ENCODE measurements at places on chromosomes 5 and 9.

DNA sequence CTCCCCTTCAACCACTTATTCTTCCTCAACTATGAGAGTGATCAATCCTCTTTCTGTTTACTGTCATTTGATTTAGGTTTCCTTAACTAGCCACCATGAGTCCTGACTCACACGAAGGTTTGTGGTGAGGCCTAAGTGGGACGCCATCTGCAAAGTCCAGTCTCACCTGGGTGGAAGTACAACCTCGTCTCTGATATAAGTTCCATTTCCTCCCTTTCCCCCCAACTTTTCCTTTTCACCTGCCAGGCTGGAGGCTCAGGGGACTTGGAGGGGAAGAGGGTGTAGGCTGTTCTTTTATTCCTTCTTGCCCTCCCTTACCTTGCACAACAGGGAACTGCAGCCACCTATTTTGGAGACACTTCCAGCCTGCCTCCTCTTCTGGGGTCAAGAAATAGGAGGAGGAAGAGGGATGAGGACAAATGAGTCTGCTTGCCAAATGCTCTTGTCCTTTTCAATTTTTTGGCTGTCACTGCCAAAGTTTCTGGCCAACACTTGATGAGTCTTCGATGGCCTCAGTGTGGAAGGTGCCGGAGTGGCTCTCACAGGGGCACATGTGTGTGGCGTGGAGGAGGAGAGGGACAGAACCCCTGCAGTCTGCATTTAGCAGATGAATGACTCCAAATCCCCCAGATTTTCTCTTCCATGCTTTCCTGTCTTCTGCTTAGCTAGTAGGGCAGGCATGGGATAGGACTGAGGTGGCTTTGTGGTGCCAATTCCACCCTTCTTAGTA is 249.6 kb downstream of the NSG2 start:
- no peak for DNase-seq

- DNase-seq = no peak
Observed at GRCh38 chr9:33748633-33749304, 46.6 kb upstream of the PRSS3 start.

- no peak for DNase-seq
Observed at GRCh38 chr5:124420952-124421351, 325.5 kb downstream of the ZNF608 start.

- DNase-seq = no peak
Observed at GRCh38 chr5:143165049-143165880, 238.2 kb downstream of the NR3C1 start.

Measured in DMS79 (cell line).